Stomach (tissue), 19 donors: ENCODE measurements at places on chromosomes 3 and 15. TPM values are rescaled to one million over a fixed set of nuclear protein-coding genes. Genes with fewer than 3 reads are reported as not detected.
A peak's percentile ranks its signal among the peaks of the same experiment; 100 is the strongest.

DNA sequence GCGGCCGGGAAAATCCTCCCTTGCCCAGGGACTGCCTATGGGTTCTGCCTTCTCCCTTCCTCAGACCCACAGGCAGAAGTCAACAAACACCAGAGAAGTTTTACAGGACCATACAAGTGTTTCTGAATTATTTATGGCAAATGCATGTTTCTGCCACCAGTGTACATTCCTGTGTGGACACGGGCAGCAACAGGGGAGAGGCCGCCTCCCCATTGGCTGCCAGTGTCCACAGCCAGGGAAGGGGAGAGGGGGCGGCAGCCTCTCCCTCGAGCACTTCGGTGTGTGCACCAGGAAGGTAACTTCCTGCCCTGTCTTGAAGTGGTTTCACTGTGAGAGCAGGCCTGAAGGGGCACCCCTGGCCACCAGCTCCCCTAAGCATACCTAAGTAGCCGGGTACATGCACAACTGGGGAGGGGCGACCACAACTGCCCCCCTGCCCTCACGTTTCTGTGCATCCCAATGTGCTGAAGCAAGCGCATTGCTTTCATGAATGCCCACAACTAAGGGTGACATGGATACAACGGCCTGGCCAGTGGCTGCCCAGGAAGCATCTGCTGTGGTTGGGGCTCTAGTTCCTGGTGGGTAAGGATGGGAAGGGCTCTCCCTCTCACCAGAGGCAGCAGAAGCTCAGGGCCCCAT is 14.8 kb upstream of the SHISA5 start:
- no peaks in the 10 kb centered on the region for H3K36me3 ChIP-seq
- H3K27me3 ChIP-seq, result no peaks in the 10 kb centered on the region
- no peak overlapping the region for H3K4me3 ChIP-seq
- H3K27ac ChIP-seq, result no peak overlapping the region
- H3K4me1 ChIP-seq, result no peaks in the 10 kb centered on the region

- H3K36me3 ChIP-seq, result no peaks in the 10 kb centered on the region
- H3K4me3 ChIP-seq, result no peak overlapping the region
- H3K4me1 ChIP-seq, result peaks cover 42% of the 10 kb centered on the region
- peak overlapping the region; percentile 15 for H3K27ac ChIP-seq
Measured at GRCh38 chr15:62121273-62122015, 43.6 kb downstream of the C2CD4B start.

DNA sequence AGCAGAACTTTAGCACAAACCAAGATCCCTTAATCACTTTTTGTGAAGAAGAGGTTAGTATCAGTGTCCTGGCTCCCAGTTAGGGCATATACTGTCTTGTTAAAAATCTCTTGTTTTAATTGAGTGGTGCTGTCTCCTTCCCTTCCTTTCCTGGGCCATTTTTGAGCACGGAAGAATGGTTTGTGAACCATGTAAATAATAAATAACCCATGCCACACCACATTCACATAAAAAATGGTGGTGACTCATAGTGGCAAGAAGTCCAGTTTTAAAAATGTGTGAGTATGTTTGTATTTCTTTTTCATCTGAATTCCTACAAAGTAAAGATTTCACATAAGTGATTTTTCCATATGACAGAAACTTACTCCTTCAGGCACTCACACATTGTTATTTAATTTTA is 59.1 kb upstream of the SPRED1 start:
- no peak overlapping the region for H3K4me3 ChIP-seq
- H3K27me3 ChIP-seq, result no peaks in the 10 kb centered on the region
- no peaks in the 10 kb centered on the region for H3K36me3 ChIP-seq
- no peak overlapping the region for H3K27ac ChIP-seq

- no peaks in the 10 kb centered on the region for H3K4me1 ChIP-seq
- no peak overlapping the region for H3K27ac ChIP-seq
- DNase-seq, result no peak
- H3K4me3 ChIP-seq, result no peak overlapping the region
- H3K27me3 ChIP-seq, result no peaks in the 10 kb centered on the region
Measured at GRCh38 chr3:162007722-162008121, 511.1 kb downstream of the OTOL1 start.

DNA sequence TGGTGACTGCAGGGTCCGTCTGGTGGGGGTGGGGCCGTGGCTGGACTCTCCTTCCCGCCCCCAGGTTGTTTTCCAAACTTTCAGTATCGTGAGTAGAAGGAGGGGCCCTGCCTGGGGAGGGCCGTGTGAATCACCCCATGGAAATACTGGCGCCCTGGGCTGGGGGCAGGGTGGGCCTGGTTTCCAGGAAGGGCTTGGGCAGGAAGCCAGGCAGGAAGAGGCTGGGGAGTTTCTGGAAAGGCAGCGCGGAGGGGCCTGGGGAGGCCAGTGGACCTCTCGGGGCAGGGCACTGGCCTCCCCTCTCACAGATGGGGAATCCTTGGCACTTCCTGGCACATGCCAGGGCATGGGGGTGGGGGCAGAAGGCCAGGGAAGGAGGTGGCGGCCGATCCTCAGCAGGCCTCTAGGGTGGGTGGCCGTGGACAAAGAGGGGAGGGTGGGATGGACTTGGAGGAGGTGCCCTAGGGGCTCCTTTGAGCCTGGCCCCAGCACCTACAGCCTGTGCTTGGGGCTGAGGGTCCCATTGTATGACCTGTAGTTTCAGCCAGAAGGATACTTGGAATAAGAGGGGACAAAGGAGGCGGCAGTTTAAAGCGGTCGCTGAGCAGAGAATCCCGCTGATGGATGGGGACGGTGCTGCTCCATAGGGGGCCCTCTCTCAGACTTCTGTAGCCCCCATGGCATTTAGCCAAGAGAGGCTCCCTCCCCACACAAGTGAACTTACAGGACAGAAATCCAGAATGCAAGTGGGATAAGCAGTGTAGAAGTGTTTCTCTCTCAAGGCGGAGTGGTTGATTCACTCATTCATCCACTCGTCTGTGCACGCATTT is 56.5 kb upstream of the GATA2 start:
- H3K4me3 ChIP-seq, result no peak overlapping the region
- no peaks in the 10 kb centered on the region for H3K36me3 ChIP-seq
- H3K27me3 ChIP-seq, result peaks cover 36% of the 10 kb centered on the region
- peak; percentile 29 for DNase-seq
- no peak overlapping the region for H3K27ac ChIP-seq

DNA sequence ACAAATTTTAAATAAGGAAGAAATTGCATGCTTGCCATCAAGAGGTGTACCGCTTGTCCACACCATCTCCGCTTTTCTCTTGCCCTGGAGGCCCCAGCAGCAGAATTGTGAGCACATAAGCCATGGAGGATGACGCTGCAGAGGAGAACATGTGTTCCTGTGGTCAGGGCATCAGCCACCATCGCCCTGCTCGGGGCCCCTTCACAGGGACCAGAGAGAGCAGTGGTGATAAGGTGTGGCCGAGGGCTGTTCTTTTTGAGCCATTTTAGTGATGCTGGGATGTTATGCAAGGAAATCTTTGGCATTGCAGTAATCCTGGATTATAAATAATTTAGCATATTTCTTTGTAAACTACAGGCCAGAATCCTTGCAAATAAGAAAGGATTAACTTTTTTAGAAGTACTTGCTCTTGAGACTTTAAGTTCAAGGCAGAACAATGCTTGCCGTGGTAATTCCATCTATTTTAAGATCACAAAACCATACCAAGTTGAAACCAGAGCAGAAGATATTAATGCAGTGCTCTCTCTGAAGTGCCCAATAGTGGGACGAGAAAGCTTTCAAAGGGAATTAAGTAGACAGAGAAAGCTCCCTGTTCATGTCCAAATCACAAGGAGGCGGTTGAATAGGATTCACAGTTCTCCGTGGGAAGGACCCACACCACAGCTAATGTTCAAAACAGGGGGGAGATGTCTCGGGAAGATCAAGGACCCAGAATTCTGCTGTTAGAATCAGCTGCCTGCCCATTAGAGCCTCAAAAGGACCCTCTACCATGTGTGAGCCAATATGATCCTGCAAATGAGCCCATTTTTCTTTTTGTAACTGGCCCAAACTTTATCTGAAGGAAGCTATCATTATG is 338.5 kb downstream of the RORA start:
- no peaks in the 10 kb centered on the region for H3K4me1 ChIP-seq
- H3K27ac ChIP-seq, result no peak overlapping the region
- no peak overlapping the region for H3K4me3 ChIP-seq
- no peaks in the 10 kb centered on the region for H3K27me3 ChIP-seq

Gene MYRIP
- 20.6 TPM for total RNA-seq

Gene C3orf49
- not detected for total RNA-seq
